ENCODE measurements at places on chromosomes 12 and 14.

DNA sequence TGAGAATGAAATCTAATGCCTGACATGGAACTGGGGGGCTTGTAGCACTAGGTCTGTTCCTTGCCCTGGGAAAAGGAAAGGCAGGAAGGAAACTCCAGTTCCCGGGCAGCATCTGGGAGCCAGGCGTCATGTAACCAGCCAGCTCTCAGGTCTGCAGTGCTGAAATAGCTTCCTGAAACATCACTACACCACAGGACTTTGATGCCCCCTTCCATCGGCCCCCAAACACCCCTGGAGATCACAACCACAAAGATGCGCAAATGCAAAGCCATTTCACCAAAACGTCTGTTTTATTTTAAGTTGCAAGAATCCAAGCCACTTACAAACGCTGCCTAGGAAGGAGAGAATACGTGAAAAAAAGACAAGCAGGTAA is 40.9 kb downstream of the KCTD10 start:
- no peak for DNase-seq

GRCh38 chr12:28294300-28294699 is 104.0 kb downstream of the CCDC91 start:
- no peak for DNase-seq

DNA sequence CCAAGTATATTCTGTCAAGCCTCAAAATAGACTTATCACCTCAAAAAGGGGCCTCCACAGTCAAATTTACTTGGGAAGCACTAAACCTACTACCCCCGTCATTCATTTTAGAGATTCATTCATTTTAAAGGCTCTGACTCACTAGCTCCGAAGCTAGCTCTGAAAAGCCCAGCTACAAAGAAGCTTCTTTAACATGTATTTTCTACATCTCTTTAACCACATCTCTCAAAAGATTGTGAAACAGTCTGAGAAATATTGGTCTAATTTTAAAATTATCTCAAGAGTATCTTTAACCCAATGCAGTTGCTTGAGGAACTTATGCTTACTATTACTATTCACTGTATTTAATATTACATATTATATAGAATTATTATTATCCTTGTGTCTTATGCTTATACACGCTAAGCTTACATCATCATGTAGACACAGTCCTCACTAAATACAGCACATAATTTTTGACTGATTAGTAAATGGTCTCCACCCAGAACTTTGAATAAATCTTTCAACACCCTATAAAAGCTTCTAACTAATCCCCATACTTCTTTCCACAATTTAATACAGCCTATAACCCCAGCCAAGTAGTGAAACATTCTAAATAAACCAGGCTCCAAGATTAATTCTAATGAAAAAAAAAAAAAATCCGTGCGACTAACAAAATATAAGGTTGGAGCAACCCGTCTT is 7.8 kb downstream of the NT5DC3 start:
- DNase-seq, result no peak

GRCh38 chr12:229441-230191 is 15.7 kb upstream of the SLC6A12 start:
- no peak for DNase-seq

- DNase-seq, result no peak
These were observed 1.1 kb upstream of the SDSL start for GRCh38 chr12:113420996-113421595.

GRCh38 chr14:51963286-51963685 is 26.1 kb upstream of the RTRAF start:
- no peak for DNase-seq

- DNase-seq, result no peak
These were observed 321.6 kb downstream of the ZFP36L1 start for GRCh38 chr14:68471029-68471963.

All from NCI-H2171 treated with DMSO at 0.1 percent for 48 hours (cell line).